ENCODE measurements at places on chromosomes 12 and 14. TPM values are rescaled to one million over a fixed set of nuclear protein-coding genes. Genes with fewer than 3 reads are reported as not detected.

- no peak for DNase-seq
Observed at GRCh38 chr12:129379076-129379804, 524.6 kb downstream of the TMEM132D start.

DNA sequence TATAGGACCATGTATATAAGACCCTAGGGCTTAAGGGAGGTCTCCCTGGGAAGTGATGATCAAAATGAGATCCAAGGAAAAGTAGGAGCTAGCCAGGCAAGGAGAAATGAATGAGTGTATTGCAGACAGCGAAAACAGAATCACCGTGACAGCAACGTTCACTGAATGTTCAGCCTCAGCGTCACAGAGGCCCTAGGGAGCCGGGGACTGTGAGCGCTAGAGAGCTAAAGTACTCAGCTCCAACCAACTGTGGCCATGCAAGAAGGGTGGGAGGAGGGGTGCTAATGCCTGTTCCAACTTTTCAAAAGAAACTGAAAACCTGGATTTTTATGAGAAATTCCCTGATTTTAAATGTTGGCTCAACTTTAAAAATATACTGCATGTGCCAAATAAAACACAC, 105.5 kb upstream of the CCND2 start:
- no peak for DNase-seq

- DNase-seq = no peak
Observed at GRCh38 chr14:74568380-74568649, 43.7 kb downstream of the LTBP2 start.

The IL26 gene
- not detected for total RNA-seq

- DNase-seq = no peak
Observed at GRCh38 chr14:100211366-100211765, 27.6 kb upstream of the YY1 start.

DNA sequence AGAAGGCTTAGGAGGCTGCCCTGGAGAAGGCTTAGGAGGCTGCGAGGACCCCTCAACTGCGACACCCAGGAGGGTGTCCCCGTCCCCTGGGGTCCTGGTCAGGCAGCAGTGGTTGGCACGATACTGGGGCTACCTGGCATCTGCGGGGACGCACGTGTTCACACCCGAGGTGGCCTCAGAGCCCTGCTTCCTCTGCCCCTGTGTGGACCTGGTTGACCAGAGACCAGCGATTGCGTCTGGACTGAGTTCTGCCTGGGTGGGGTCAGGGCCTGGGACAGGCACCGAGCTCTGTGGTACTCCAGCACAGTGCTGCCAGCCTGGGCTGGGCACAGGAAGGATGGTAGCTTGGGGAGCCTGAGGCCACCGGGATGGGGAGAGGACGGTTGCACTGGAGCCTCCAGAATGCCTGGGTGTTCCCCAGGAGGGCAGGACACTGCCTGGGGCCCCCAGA, 735 bp downstream of the ASPG start:
- peak; percentile 31 for DNase-seq
